ENCODE measurements at places on chromosomes 4 and X. TPM values are rescaled to one million over a fixed set of nuclear protein-coding genes. Genes with fewer than 3 reads are reported as not detected.

DNA sequence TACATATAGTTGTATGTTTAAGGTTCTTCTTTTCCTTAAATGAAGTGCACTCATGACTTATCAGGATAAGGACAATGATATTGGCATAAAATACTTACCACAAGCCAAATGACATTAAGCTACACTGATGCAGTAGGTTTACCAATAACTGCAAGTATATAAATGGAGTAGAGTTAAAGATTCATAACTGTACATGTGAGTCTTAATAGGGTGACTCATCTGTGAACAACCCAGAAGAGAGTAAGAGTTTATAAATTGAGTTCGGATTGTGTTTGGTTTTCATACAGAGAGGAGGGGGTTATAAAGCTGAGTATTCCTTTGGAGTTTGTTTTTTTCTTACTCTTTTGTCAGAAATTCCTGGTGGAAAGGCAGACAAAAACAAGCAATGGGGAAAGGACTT lies 144.8 kb downstream of the TLL1 start:
- no peaks in the 10 kb centered on the region for H3K36me3 ChIP-seq
- H3K4me3 ChIP-seq, result no peak overlapping the region
- H3K27me3 ChIP-seq, result no peaks in the 10 kb centered on the region
- DNase-seq, result no peak

GRCh38 chr4:3308691-3309090 lies 15.9 kb downstream of the RGS12 start:
- peaks cover 31% of the 10 kb centered on the region for H3K4me1 ChIP-seq
- H3K4me3 ChIP-seq, result no peak overlapping the region
- no peaks in the 10 kb centered on the region for H3K36me3 ChIP-seq
- H3K27me3 ChIP-seq, result no peaks in the 10 kb centered on the region

GRCh38 chr4:153418558-153418957 lies 47.6 kb upstream of the TMEM131L start:
- H3K27ac ChIP-seq, result peak overlapping the region; percentile 40
- H3K36me3 ChIP-seq, result no peaks in the 10 kb centered on the region
- no peak overlapping the region for H3K4me3 ChIP-seq
- peaks cover 6% of the 10 kb centered on the region for H3K4me1 ChIP-seq
- H3K27me3 ChIP-seq, result no peaks in the 10 kb centered on the region

DNA sequence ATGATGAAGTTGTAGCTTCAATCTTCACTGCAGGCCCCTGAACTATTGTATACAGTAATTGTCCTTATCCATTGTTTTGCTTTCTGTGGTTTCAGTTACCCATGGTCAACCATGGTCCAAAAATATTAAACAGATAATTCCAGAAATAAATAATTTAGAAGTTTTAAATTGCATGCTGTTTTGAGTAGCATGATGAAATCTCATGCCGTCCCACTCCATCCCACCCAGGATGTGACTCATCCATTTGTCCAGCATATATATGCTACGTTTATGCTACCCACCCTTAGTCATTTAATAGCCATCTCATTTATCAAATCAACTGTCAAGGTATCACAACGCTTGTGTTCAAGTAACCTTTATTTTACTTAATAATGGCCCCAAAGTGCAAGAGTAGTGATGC lies 34.5 kb downstream of the IQCM start:
- H3K4me1 ChIP-seq, result no peaks in the 10 kb centered on the region
- DNase-seq, result no peak
- H3K27ac ChIP-seq, result no peak overlapping the region
- no peak overlapping the region for H3K4me3 ChIP-seq

GRCh38 chr4:139042981-139043460 lies 27.4 kb downstream of the NOCT start:
- no peak for DNase-seq
- no peaks in the 10 kb centered on the region for H3K27me3 ChIP-seq
- H3K27ac ChIP-seq, result no peak overlapping the region
- no peak overlapping the region for H3K4me3 ChIP-seq

GRCh38 chr4:183448436-183448835 lies 4.0 kb downstream of the CDKN2AIP start:
- H3K27ac ChIP-seq, result peak overlapping the region; percentile 45
- H3K27me3 ChIP-seq, result no peaks in the 10 kb centered on the region
- DNase-seq, result no peak
- no peak overlapping the region for H3K4me3 ChIP-seq

GRCh38 chr4:54731552-54731951 lies 73.8 kb downstream of the KIT start:
- no peaks in the 10 kb centered on the region for H3K27me3 ChIP-seq
- H3K36me3 ChIP-seq, result peaks cover 9% of the 10 kb centered on the region
- H3K4me3 ChIP-seq, result no peak overlapping the region
- H3K4me1 ChIP-seq, result peaks cover 2% of the 10 kb centered on the region
- H3K27ac ChIP-seq, result no peak overlapping the region

DNA sequence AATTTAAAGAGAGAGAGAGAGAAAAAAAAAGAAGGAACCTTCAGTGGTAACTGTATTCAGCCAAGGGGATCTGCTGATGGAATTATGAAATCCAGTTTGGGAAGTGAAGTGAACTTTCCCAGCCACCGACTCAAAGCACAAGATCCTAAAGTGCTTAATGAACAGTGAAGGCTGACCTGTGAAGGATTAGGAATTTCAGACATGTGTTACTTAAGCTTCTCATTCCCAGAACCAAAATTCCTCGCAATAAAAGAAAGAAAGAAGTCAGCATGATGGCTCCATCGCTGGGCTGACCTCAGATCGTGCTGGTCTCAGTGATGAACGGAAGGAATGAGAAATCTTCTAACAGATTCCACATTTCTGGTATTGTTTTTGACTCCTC lies 135.2 kb downstream of the ARSF start:
- H3K36me3 ChIP-seq, result no peaks in the 10 kb centered on the region
- no peak overlapping the region for H3K4me3 ChIP-seq
- peak overlapping the region; percentile 74 for H3K27ac ChIP-seq
- peaks cover 41% of the 10 kb centered on the region for H3K4me1 ChIP-seq

GRCh38 chrX:16023790-16024734 lies 99.3 kb upstream of the GRPR start:
- H3K4me1 ChIP-seq, result peaks cover 5% of the 10 kb centered on the region
- H3K27me3 ChIP-seq, result no peaks in the 10 kb centered on the region
- DNase-seq, result no peak
- H3K4me3 ChIP-seq, result no peak overlapping the region
- no peaks in the 10 kb centered on the region for H3K36me3 ChIP-seq
- no peak overlapping the region for H3K27ac ChIP-seq

- no peak overlapping the region for H3K4me3 ChIP-seq
- H3K36me3 ChIP-seq, result peaks cover 29% of the 10 kb centered on the region
- H3K27ac ChIP-seq, result peak overlapping the region; percentile 80
- peaks cover 20% of the 10 kb centered on the region for H3K4me1 ChIP-seq
Measured at GRCh38 chr4:147581606-147582350, 35.4 kb upstream of the TMEM184C start.

CCNA2 gene
- total RNA-seq, result 18.7 TPM

BMX gene
- not detected for total RNA-seq

DUX4 gene
- total RNA-seq, result not detected
